ENCODE measurements at places on chromosomes 13 and 19.

- no peak for DNase-seq
Observed at GRCh38 chr13:79519255-79519654, 38.3 kb downstream of the NDFIP2 start.

GRCh38 chr19:53812335-53812734, 11.8 kb downstream of the NLRP12 start:
- no peak for DNase-seq

DNA sequence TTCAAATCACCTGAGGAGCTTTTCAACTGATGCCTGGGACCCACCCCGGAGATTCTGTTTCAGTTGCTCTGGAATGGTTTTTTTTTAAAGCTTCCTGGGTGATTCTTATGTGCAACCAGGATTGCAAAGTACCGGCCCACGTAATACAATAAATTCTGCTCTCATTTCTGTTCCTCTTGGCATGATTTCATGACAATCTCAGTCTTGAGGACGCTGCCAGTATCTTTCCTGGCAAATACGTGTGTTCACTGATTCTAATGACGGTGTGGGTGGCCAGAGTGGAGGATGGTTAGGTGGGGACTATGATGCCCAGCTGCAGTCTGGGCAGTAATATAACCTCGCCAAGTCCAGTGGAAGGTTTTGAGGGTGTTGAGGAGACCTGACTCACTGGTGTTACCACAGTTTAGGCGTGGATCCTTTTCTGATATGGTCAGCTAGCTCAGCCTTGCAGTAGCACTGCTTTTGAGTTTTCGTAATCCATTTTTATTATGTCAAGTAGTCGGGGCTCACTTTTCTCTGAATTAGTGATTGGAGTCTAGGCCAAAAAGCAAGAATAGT, 49.4 kb downstream of the FAM124A start:
- DNase-seq: no peak

DNA sequence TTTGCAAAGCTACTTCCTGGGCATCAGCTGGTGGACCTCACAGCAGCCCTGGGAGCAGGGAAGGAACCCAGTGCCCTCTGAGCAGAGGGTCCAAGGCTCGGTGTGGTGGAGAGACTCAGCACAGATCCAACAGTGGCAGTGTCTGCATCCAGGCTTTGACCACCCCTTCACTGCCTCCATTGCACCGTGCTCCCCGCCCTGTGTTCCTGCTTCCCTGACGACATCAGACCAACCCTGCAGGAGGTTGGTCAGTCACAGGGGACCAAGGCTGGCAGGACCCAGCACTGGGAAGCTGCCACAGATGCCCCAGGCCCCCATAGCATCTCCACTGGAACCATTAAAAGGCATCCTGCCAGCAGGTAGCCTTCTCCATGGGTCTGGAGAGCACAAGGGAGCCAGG, 7.8 kb upstream of the VSTM2B start:
- DNase-seq: no peak

- DNase-seq: no peak
Observed at GRCh38 chr13:55432814-55433213, 1707.9 kb upstream of the PRR20A start.

DNA sequence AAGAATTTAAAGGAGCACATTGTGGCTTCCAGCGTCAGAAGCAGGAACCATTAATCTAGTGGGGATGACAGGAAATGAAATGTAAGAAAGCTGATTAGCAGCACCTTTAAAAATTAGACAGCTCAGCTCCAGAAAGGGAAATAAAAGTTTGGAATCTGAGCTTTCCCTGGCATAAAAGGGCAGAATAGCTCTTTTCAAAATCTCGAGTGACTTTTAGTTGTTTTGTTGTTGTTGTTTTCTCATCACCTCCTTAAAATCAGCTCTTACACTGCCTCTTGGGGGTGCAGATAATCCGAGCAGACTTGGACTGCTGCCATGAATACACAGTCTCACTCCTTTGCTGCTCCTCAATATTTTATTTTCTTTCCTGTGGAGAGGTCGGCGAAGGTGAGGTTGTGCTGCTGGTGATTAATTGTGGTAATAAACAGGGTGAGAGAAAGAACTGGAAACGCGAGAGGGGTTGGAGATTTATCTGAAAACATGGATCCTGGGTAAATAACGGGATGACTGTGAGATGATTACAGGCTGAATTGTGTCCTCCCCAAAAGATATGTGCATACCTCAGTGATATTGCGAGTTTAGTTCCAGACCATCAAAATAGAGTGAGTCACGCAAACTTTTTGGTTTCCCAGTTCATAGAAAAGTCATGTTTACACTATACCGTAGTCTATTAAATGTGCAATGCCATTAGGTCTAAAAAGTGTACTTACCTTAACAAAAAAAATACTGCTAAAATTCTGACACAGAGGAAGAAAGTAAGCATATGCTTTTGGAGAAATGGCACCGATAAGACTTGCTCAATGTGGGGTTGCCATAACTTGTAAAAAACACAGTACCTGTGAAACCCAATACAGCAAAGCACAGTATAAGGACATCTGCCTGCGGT, 787.7 kb downstream of the UQCRFS1 start:
- DNase-seq: peak; percentile 55

- no peak for DNase-seq
Observed at GRCh38 chr13:43894438-43894837, 14.7 kb downstream of the LACC1 start.

GRCh38 chr19:14015524-14016035, 9.5 kb upstream of the RFX1 start:
- DNase-seq: no peak

GRCh38 chr13:56528040-56528790, 612.5 kb upstream of the PRR20A start:
- DNase-seq: no peak

DNA sequence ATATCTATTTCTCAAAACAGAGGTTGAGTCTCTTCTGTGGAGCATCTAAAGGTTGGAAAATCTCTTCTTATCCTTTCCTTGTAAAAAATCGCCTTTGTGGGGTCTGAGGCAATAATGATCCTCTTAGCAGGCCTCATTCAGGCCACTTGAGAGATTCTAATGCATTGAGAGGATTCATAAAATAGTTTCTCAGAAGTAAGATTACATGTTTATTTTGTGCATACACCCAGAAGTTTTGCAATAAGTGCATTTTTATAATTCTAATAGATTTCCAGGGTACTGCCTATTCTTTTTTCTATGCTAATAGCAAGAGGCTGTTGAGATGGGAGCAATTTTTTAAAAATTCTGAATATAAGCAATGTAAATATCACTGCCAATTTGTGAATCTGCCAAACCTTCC, 342.2 kb upstream of the KLF12 start:
- no peak for DNase-seq

DNA sequence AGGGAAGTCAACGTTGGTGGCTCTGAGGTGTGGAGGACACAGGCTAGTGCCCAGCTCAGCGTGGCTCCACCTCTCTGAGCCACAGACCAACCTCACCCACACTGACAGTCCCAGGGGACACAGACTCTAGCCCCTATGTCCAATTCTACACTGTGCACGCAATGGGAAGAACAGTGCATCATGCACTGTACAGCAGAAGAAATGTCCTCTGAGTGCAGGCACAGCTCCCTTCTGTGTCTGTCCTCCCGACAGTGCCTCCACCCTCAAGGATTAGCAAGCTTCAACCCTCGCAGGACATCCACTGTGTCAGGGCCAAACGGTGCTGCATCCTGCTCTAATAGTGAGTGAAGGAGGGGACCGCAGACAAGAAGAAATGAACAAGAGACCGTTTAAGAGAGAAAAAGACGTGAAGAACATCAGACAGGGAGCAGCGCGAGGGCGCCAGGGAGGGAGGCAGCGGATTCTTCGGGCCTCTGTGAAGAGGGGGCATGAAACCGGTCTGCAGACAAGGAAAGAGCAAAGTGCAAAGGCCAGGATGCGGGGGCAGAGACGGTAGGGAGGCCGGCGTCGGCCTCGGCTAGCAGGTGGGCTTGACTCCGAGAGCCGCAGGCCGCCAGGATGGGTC, 681 bp downstream of the ZNF837 start:
- no peak for DNase-seq

DNA sequence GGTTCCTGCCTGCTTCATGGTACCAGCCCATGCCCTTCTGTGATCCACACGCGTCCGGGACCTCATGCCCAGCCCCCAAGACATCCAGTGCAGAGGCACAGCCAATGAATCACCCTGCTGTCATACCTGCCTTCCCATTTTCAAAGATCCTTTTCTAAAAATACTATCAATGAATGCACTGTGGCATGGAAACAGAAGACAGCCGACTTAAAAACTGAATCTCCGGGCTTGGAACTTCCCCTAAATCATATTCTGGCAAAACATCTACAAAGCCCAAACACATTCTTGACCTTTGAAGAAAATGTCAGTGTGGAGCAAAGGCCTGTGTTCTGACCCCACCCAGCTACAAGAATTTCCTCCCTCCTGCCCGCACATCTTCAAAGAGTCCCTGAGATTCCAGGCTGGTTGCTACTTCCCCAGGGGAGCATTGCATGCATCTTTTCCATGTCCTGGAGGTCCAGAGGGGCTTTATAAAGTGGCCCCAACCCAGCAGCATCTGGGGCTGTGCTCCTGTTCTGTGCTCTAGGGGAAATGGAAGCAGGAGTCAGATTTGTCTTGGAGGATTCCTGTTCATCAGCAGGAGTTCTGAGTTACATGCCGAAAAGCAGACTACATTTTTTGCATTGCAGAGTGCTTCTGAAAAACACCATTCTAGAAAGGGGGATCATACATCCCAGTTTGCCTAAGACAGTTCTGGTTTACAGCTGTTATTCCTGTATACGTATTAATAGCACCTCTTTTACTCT, 135.2 kb downstream of the USP12 start:
- DNase-seq: no peak

GRCh38 chr13:64767054-64767453, 2463.1 kb downstream of the PCDH9 start:
- DNase-seq: no peak

DNA sequence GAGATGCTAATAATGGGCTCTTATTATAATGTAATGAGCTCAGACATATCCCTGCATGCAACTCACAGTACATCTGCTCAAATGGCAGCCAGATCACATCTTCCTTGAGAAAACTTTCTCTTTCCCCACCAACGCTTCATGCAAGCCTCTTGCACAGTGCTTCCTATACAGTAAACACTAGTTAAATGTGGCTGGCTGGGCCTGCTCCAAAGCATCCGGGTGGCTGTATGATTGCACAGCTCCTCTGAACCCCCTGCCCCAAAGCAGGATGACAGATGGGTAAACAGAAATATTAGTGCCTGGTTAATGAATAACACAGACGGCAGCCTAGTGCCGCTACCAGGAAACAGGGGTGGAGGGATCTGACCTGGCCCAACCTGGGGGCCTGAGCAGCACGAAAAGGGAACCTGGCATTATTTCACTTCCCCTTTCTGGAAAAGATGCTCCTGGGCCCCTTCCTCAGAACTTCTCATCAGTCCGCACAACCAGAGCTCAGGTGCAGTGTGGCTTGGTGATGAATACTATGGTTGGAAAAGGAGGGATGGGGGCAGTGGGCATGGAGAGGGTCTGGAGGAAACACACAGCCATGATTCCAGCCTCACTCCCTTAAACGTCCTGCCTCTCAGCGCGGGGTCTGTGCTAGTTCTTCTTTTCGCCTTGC, 10.8 kb downstream of the FFAR2 start:
- DNase-seq: no peak

GRCh38 chr13:72125561-72125960, 258.6 kb upstream of the DACH1 start:
- no peak for DNase-seq

- no peak for DNase-seq
Observed at GRCh38 chr13:100149389-100149788, 60.5 kb downstream of the PCCA start.

- no peak for DNase-seq
Observed at GRCh38 chr13:45828256-45828968, 23.1 kb downstream of the SIAH3 start.

DNA sequence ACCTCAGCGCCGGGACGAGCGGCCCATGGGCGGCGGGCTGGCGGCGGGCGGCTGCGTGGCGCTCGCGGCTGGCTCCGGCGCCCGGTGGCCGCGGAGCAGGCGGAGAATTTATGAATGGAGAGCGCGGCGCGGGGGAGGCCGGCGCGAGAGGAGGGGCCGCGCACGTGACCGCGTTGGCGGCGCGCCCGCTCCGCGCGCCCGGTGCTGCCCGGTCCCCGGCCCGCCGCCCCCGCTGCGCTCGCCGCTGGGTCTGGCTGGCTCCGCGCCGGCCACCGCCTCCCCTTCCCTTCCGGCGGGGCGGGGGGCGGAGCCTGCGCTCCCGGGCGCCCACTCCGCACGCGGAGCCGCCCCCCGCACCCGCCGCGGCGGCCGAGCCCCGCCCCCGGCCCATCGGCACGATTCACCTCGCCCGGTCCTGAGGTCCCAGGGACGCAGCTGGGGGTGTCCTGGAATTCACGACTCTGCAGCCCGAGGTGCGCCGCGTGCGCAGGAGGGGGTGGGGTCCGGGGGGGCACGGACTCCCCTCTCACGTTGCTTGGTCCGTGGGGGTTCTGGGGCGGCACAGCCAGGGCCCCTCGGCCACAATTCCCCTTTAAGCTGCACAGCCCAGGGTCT, at the start of gene CBARP:
CBARP (minus strand) TSS at position 252 of the 615 bp plus-strand sequence. CDS start 1,905 bp downstream, outside the sequence.
- DNase-seq: no peak

- no peak for DNase-seq
Observed at GRCh38 chr19:5652261-5652660, 28.1 kb downstream of the MICOS13 start.

DNA sequence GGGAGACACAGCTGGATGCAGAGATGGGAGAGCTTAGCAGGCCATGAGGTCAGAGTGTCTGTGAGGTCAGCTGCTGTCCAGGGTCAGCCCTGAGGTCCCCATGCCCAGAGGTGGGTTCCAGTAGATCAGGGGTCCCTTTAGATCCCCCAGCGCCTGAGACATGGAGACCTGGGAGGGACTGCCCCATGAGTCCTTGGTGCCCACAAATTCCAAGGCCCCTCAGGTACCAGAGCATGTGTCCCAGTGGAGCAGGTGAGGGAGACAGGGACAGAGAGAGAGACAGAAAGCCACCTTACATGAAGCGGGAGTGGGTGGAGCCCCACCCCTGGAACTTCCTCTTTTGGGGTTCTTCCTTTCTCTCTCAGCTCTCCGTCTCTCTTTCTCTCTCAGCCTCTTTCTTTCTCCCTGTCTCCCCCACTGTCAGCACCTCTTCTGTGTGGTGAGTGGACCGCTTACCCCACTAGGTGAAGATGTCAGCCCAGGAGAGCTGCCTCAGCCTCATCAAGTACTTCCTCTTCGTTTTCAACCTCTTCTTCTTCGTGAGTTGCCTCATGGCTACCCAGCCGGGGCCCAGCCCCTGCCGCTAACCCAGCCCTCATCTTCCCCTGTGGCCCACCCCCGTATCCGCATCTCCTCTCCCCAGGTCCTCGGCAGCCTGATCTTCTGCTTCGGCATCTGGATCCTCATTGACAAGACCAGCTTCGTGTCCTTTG, at the start of gene CD37:
CD37 (plus strand) TSS at position 336 of the 713 bp plus-strand sequence; CDS start at position 471, 135 bp downstream.
- DNase-seq: no peak
